CD4-positive, CD25-positive, alpha-beta regulatory T cell (primary cell): ENCODE measurements at places on chromosomes 13 and 19. TPM values are rescaled to one million over a fixed set of nuclear protein-coding genes. Genes with fewer than 3 reads are reported as not detected.

DNA sequence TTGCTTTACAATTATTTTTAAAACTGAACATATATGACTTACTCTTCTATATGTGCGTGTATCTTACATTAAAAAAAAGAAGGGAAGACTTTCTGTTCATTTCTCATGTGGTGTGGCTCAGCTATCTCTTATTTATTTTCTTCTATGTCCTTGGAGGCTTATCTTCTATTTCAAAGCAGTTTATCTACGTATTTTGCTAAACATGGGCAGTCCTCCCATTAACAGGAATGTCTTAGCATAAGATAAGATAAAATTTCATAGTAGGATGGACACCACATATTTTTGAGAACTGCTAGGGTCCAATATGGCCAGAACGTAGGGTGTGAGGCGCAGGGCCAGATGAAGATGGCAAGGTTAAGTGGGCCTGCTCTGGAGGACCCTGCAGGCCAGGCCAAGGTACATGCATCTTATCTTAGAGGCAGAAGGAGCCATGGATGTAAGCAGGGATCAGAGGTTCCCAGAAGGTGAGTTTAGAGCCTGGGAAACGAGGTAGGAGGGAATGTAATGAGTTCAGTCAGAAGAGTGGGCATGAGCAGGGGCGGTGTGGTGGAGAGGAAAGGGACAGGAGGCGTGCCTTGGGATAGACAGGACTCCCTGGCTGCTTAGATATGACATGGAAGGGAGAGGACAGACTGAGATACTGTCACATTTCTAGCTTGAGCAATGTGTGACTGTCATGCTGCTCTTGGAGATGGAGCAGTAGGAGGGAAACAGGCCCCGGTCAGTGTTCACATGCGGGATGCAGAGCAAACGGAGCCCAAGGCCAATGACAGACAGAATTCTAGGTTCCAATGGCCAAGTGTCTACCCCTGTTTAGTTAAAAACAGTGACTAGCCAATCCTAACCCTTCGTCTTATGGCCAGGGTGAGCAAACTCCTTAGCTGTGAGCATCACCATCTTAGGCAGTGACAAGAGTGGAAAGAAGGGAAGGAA lies 68.6 kb upstream of the MEDAG start:
- DNase-seq: no peak

DNA sequence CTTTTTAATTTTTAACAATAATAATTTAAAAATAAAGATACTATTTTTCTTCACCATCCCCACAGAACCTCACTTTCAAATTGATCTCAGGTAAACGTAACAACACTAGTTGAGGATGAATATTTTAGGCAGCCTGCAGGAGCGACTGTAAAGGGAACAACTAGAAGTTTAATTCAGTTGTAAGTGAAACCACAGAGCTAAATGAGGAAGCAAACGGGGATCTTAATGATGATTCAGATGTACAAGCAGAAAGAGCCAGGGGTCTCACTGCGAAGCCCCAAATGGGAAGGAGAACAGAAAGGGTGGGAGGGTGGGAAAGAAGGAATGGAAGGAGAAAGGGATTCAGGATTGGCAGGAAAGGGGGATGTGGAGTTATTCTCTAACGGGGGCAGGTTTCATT lies 54.6 kb upstream of the RAP2A start:
- DNase-seq: no peak

DNA sequence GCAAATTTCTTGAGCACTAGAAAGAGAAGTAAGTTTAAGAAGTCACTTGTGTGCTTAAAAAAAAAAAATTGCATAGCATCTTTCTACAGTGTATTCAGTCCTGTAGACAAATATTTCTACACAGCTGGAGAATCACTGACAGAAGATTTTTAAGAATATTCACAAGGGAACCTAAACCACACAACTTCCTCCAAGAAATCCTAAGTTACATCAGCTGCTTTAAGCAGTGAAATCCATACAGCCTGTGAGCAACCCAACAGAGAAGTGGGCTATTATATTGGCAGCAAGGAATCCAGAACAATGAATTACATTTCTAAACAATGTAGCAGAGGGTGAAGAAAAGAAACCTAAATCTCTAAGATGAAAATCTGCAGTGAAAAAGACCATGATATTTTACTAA lies 1.5 kb downstream of the DOCK9 start:
- no peak for DNase-seq

DNA sequence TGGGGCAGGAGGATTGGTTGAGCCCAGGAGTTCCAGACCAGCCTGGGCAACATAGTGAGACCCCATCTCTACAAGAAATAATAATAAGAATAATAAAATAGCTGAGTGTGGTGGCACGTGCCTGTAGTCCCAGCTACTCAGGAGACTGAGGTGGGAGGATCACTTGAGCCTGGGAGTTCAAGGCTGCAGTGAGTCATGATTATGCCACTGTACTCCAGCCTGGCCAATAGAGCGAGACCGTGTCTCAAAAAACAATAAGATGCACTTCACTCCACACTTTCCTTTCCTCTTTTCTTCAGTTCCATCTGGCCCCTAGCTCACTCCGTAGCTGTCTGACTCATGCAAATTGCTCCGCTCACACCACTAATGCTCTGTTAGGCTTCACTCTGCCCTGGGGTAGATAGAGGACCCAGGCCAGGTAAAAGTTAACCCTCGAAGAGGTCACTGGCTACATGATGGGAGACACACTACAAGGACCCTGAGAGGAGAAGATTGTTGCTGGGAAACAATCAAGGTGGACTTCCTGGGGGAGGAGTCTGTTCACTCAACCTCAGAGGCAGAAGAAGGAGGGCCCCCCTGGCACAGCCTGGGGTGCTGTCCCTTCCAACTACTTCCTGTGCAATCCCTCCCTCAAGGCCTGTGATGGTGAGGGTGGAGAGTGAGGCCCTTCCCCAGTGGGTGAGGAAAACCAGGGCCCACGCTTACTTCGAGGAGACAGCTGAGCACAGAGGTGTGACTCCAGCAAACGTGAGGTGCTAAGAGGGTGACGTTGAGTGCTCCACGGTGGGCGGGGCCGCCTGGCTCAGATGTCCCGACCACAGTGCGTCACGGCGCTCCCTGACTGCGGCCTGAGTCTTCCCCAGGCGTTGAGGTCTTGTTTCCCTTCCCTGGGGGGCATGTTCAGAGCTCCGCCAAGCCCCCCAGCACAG lies 8.8 kb upstream of the TNFSF9 start:
- DNase-seq: peak; percentile 37

Gene CYP4F8
- polyA plus RNA-seq: not detected

- DNase-seq: no peak
These were observed 780.2 kb upstream of the SLITRK1 start for GRCh38 chr13:84662491-84662890.
